ENCODE measurements at places on chromosomes 12 and 14. TPM values are rescaled to one million over a fixed set of nuclear protein-coding genes. Genes with fewer than 3 reads are reported as not detected.

DNA sequence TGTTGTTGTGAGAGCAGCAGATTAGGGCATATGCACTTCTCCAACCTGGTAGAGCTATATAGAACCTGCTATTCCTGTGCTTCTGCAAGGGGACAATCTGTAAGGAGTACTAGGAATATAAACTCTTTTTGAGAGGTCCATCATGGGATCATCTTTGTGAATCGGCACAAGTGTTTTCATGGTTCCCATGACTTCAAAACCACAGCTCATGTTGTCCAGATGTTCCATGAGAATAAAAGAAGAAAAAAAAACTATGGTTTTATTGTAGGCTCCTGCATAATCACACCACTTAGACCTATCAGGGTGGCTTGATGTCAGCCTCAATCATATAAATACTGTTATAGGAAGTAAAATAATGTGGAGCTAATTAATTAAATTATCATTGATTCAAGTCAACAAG, 311.4 kb upstream of the ATP2B1 start:
- H3K4me3 ChIP-seq, result no peak overlapping the region
- DNase-seq, result no peak
- H3K27me3 ChIP-seq, result no peaks in the 10 kb centered on the region
- no peak overlapping the region for H3K27ac ChIP-seq
- H3K36me3 ChIP-seq, result no peaks in the 10 kb centered on the region

GRCh38 chr12:8840938-8841633, 18.7 kb downstream of the A2ML1 start:
- no peaks in the 10 kb centered on the region for H3K36me3 ChIP-seq
- no peak overlapping the region for H3K4me3 ChIP-seq
- H3K27ac ChIP-seq, result no peak overlapping the region
- DNase-seq, result no peak
- H3K4me1 ChIP-seq, result no peaks in the 10 kb centered on the region

The AQP2 gene
- not detected for total RNA-seq

The VPS29 gene
- total RNA-seq, result 195 TPM

DNA sequence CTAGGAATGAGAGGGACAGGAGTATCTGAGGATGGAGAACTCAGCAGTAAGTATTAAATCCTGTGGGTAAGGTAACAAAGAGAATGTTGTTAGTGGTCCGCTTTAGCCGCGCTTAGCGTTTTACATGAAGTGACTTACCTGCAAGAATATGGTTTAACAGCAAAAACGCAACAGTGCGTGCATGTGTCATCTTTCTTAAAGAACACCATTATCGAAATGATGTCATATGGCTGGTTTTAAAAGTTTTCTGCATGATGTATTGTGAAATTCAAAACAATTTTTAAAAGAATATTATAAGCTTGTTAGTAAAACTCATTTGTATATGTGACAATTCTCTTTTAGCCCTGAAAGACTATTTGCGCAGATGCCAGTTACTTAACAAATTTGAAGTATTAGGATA, 1.7 kb downstream of the LEMD3 start:
- no peaks in the 10 kb centered on the region for H3K36me3 ChIP-seq
- peaks cover 3% of the 10 kb centered on the region for H3K4me1 ChIP-seq
- no peaks in the 10 kb centered on the region for H3K27me3 ChIP-seq
- peak overlapping the region; percentile 80 for H3K4me3 ChIP-seq

DNA sequence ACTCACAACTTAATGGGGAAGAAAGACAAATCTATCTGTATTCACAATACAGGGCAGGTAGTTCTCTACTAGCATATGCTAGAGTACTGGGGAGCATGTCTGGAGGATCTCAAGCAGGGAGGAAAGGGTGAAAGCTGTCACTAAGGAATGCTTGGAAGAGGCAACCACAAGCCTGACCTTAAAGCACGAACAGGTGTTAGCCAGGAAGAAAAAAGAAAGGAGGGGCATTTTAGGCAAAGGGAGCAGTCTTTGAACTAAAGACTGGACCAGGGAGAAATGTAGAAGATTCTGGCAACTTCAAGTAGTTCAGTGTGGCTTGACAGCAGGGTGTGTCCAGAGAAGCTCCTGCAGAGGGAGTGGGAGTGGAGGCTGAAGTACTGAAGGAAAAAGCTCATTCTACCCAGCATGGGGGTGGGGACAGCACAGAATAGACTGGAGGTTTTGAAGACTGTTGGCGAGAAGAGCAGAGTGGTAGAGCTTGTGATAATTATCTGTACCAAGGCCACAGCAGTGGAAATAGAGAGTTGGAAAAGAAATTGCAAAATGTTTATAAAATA, 50.9 kb downstream of the AP5M1 start:
- H3K27ac ChIP-seq, result no peak overlapping the region
- H3K4me3 ChIP-seq, result no peak overlapping the region
- H3K36me3 ChIP-seq, result no peaks in the 10 kb centered on the region
- H3K27me3 ChIP-seq, result no peaks in the 10 kb centered on the region
- no peaks in the 10 kb centered on the region for H3K4me1 ChIP-seq

Measured in uterus (tissue), 4 donors.